ENCODE measurements at places on chromosomes 3 and 15. TPM values are rescaled to one million over a fixed set of nuclear protein-coding genes. Genes with fewer than 3 reads are reported as not detected.

The LDHAL6B gene
- total RNA-seq: not detected

DNA sequence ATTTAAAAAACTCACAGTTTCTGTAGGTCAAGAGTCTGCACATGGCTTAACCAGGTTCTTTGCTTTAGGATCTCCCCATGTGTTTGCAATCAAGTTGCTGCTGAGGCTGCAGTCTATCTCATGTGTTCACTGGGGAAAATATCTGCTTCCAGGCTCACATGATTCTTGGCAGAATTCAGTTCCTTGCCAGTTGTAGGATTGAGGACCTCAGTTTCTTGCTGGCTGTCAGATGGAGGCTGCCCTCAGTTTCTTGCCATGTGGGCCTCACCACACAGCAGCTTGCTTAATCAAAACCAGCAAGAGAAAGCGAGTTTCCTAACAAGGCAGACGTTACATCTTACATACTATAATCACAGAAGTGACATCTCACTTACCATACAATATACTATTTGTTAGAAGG is 10.0 kb upstream of the TBC1D5 start:
- no peak for DNase-seq

DNA sequence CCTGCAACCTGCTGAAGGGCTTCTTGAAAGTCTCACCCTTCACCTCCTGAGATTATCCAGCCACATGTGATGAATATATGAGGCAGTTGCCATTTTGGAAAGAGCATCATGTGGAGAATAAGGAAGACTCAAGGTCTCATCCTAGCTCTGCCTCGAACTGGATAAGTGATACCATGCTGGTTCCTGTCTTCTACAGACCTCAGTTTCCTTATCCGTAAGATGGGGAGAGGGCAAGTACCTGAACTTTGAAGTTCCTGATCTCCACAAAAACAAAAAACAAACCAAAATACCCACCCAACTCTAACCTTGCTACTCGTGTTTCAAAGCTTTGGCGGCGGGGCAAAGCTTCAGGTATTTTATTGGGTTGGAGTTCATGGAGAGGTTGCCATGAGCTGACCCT is 31.5 kb upstream of the ITGA11 start:
- no peak for DNase-seq

DNA sequence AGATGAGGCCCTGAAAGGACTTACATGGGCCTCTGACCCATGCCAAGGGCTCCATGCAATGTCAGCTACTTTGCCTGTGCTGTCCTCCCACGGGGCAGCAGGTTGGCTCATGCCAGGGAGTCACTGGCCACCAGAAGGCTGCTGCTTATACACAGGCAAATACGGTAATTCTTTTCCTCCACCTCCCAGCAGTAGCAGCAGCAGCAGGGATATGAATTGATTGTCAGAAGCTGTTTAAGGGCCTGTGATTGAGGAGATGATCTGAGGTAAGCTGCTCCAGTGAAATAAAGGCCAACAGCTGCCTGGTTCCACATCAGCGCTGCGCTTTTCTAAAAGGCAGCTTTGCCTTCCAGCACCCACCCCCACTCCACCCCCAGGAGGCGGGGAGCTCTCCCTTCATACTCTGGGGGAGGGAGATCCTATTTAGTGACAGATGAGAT is 250.5 kb downstream of the SHQ1 start:
- peak; percentile 28 for DNase-seq

- DNase-seq: no peak
Measured at GRCh38 chr3:175940243-175940642, 1081.1 kb downstream of the NAALADL2 start.

All from frontal cortex (tissue), 4 donors.